ENCODE measurements at places on chromosomes 3 and 15.

- DNase-seq, result no peak
Measured at GRCh38 chr3:128665362-128666021, 14.9 kb upstream of the RPN1 start.

DNA sequence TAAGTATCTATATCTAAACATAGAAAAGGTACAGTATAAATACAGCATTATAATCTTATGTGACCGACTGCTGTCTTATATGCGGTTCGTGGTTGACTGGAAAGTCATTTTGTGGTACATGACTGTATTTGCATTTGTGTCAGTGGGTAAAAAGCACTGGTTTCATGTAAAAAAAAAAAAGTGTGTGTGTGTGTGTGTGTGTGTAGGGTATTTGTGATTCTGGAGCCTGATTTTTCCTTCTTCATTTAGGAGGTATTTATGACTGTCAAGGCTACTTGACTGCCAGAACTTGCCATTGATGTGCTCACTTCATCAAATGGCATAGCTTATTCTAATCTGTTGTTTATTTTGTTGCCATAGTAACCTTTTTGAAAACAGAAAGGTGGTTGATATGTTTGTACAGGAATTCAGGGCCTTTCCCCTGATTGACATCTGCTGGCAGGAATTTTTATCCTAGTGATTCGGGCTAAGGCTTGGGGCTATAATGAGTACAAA, 63.2 kb downstream of the AKAP13 start:
- DNase-seq, result no peak

DNA sequence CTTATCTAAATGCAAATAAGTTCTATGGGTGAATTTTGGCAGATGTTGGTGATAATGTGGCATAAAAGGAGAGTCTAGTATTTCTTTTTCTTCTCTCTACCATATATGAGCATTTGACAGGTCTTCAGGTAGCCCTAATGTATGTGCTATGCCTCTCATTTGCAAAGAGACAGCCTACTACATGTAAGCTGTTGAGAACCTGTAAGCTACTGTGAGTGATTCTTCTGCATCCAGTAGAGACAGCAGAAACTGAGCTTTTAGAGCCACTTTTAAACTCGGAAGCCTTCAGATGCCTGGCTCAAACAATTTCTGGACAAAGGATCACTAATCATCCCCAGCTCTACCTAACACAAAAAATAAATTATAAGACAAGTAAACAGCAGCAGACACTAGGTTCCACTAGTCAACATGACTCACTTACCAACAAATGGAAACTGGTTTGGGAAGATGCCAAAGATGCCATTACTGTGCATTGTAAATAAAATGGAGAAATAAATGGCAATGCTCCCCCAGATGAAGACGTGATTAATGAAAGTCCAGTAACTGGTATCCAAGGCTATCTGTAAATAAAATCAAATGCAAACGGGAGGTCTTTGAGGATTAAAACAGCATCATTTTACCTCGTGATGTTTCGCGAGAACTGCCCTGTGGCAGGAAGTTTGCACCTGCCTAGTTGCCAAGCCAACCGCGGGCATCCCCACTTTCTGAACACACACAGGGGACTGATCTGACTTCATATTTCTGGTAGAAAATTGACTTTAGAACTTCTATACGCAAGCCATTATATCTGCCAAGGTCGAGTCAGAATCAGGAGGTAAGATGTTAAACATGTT, 245.3 kb downstream of the DTWD1 start:
- DNase-seq, result no peak

- no peak for DNase-seq
Measured at GRCh38 chr3:23607184-23607847, 198.4 kb upstream of the UBE2E1 start.

- peak; percentile 49 for DNase-seq
Measured at GRCh38 chr3:12990781-12991480, 82.3 kb downstream of the IQSEC1 start.

- no peak for DNase-seq
Measured at GRCh38 chr3:177084616-177085015, 112.7 kb downstream of the TBL1XR1 start.

DNA sequence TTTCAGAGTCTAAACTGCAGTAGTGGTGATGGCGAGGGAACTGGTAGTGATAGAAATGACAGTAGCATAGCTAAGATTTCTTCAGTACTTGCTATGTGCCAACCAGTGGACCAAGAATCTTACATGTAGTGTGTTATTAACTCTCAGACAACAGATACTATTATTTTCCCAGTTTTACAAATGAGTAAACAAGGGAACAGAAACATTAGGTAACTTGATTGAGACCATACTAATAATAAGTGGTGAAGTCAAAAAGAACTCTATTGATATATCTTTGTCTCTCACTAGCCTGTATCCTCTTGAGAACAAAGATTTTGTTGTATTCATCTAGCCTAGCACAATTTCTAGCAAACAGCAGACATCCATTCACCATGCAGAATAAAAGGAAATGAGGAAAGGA, 250.1 kb downstream of the ZBTB20 start:
- no peak for DNase-seq

- DNase-seq, result no peak
Measured at GRCh38 chr3:10021856-10022775, 4.1 kb upstream of the FANCD2 start.

- DNase-seq, result no peak
Measured at GRCh38 chr3:38636464-38636863, 13.0 kb downstream of the SCN5A start.

DNA sequence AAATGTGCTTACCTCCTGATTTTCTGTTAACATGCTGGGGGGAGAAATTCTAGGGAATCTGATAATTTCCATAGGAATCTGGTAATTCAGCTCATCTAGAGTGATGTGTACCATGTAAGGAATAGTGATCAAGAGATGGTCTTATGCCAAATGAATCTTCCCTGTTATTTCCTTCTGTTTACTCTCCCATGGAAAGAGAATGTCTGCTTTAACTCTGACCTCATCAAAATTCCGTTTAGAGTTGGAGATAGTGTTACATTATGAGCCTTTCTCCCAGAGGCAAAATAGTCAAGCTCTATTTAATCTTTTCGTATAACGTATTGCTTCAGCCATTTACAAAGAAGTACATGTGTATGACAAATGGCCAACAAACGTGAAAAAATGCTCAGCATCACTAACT, 76.6 kb downstream of the ARHGEF26 start:
- DNase-seq, result no peak

DNA sequence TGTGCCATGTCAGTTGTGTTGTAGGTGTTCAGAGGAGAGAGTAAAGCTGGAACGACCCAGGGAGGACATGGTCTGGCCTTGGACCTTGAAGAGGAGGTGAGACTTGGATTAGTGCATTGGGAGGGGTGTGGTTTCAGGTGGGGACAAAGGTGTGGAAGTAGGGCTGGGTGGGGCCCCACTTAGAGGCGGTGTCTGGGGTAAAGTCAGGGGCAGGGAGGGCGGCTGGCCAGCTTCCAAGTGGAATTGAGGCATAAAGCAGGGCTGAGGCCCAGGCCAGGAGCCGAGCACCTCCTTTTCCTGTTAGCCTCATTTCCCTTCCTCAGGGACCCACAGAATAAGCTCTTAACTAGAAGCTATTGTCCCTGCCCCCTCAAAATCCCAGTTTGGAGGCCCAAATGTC, 36.2 kb upstream of the FLNB start:
- DNase-seq, result no peak

- no peak for DNase-seq
Measured at GRCh38 chr3:33768578-33769330, 29.7 kb upstream of the PDCD6IP start.

- DNase-seq, result no peak
Measured at GRCh38 chr15:29014493-29014892, 128.7 kb downstream of the APBA2 start.
